ENCODE measurements at places on chromosomes 4 and X.

GRCh38 chr4:55069248-55069647 is 56.1 kb downstream of the KDR start:
- DNase-seq, result no peak

DNA sequence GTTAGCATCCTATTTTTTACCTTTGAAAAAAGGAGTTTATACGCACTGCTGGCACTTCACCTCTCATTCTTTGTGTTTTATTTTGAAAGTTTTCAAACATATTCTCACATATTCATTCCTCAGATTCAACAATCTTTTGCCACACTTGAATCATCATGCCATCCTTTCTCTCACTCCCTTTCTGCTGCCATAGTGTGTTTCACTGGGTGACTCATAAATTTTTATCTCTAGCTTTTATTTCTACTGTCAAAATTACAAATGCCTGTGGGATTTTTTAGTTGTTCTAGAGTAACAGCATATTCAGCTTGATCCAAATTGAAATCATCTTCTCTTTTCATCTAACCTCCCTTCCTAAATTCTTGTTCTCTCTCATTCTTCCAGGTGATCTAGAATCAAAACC is 28.0 kb downstream of the MFSD8 start:
- DNase-seq, result peak; percentile 40

DNA sequence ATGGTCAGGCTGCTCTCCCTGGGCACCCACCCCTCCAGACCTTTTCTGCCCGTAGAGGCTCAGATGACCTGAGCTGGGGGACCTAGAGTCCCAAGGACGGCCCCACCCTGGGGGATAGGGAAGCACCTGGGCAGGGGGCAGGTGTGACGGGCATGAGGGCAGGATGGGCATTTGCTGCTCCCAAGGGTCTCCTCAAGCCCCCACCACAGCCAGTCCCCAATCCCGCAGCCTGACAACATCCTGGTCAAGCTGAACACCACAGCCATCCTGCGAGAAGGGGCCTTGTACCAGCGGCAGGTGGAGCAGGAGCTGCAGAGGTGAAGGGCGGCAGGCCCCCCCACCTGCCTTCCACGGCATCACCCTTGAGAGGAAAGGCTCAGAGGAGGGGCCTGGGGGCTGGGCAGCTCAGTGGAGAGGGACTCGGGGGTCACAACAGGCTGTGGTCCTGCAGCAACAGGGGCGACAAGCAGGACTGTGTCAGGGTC is 17.8 kb upstream of the RNF4 start:
- DNase-seq, result no peak

GRCh38 chr4:2337131-2337723 is 75.3 kb upstream of the MXD4 start:
- DNase-seq, result no peak
